ENCODE measurements at places on chromosomes 6 and 20.
A peak's percentile ranks its signal among the peaks of the same experiment; 100 is the strongest.

- no peak for DNase-seq
These were observed 841.2 kb upstream of the FLRT3 start for GRCh38 chr20:15178581-15178980.

- no peak for DNase-seq
These were observed 264.1 kb upstream of the CDYL start for GRCh38 chr6:4512051-4512471.

GRCh38 chr20:54535033-54535432 is 59.6 kb downstream of the DOK5 start:
- DNase-seq, result no peak

DNA sequence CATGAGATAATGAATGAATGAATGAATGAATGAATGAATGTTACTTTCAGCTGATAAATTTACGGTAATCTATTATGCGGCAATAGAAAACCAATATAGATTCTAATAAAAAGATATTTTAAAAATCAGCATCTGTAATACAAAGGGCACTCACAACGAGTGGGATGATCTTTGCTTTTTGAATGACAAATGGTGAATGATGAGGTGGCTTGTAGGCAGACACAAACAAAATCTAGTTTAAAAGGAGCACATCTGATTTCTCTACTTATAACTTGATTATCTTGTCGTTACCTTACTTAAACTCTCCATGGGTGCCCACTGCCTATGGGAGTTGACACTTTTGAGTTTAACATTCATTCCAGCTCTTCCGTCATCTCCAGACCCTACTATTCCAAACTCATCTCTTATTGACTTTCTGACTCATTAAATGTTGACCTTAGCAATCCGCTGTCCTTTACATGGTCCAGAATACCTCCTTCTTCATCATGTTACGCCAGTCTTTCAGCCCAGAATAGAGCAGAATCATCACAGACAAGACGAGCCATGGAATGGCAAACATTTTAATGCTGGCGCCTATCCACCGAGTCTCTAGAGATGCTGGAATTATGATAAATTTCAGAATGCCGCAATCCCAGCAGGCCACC is 41.3 kb downstream of the NHLRC1 start:
- no peak for DNase-seq

GRCh38 chr6:24931296-24931695 is 4.5 kb downstream of the RIPOR2 start:
- DNase-seq, result no peak

DNA sequence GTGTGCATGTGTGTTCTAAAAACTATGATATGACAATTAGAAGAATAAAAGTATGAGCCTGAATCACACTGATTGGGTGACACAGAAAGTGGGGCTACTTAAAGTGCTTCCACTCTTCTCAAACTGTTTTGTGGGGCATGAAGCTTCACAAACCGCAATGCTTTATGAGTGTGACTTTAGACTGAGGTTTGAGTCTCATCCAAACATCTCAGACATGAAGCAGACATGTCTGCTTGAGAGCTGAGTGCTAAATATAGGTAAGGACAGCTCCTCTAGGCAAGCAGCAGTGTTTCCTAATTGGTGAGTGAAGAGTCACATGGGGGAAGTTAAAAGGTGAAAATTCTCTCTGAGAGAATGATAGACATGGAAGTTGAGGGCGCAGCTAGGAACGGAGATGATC is 726.9 kb upstream of the CITED2 start:
- DNase-seq, result no peak

DNA sequence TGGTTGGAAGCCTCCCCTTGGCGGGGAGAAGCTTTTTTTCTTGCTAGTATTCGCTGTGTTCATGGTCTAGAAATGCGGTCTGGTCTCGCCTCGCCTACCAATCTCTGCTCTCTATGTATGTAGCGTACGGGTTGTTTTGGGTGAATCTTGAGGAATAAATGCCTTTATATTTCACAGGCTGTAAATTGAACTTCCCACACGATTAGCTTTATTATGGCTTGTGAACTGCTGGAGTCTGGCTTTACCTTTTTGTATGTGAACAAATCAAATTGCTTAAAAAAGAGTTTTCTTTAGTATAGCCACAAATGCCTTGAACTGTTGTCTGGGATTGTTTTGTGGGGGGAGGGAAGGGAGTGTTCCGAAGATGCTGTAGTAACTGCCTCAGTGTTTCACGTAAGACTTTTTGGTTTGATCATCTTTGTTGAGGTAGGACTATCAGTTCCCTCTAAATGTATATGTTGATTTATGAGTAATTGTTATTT is 2.2 kb downstream of the INSM1 start:
- DNase-seq, result no peak

- peak; percentile 52 for DNase-seq
These were observed 16.1 kb upstream of the SERPINB1 start for GRCh38 chr6:2857580-2858337.

GRCh38 chr6:145480024-145480423 is 255.3 kb downstream of the EPM2A start:
- DNase-seq, result no peak

- DNase-seq, result peak; percentile 30
These were observed 119.2 kb downstream of the NFATC2 start for GRCh38 chr20:51423290-51423667.

GRCh38 chr6:88662163-88662580 is 301.2 kb downstream of the RNGTT start:
- DNase-seq, result no peak

- no peak for DNase-seq
These were observed 413.3 kb downstream of the ESR1 start for GRCh38 chr6:152220786-152221185.

GRCh38 chr6:166946125-166946524 is 10.2 kb downstream of the RNASET2 start:
- no peak for DNase-seq

DNA sequence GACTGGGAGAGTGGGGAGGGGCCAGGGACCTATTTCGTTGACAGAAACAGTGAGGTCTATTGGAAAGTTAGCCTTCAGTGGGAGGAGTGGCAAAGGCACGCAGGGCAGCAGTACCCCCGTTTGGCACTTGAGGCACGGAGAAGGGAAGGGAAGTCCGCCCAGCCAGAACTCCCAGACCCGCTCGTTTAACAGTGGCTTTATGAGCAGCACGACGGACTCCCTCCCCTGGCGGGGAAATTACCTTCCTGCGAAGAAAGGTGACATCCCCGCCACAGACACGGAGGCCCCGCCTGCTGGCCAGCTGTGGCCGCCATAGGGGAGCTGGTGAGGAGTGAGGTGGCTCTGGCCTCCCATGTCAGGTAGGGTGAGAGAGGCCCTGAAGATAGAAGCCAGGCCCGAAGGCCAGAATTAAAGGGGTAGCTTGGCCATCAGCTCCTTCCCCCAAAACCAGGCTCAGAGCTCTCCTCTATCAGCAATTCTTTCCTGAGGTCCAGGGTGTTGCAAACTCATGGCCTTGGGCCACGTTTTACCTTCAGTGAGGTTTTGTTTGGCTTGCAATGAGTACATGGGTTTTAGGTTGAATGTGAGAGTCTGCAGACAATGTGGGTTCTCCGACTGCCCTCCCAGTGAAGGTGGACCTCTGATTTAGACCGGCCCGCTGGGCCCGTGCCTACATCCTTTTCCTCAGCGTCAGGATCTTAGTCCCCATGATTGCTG is 123.7 kb downstream of the MRPL14 start:
- DNase-seq, result peak; percentile 9

GRCh38 chr6:84728602-84729001 is 35.8 kb downstream of the TBX18 start:
- no peak for DNase-seq

- DNase-seq, result peak; percentile 46
These were observed 12.9 kb upstream of the ZNF391 start for GRCh38 chr6:27375613-27376079.

- DNase-seq, result no peak
These were observed 80.0 kb upstream of the FRMD1 start for GRCh38 chr6:168158980-168159349.

- DNase-seq, result no peak
These were observed 45.4 kb downstream of the MYO6 start for GRCh38 chr6:75794351-75794846.

DNA sequence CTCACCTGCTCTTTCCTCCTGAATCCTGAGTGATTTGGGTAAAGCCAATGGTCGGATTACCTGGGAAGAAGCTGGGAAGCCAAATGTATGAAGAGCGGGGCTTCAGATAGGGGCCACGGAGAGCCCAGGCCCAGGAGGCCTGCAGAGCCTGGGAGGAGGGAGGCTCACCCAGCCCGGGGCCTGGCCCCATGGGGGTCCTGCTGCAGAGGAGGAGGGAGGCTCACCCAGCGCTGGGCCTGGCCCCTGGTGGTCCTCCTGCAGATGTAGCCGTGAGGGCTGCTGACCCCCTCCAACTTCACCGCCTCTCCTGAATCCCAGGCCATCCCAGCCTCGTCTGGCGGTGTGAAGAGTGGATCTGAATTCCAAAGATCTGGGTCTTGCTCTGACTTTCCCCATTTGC is 368.4 kb downstream of the THBS2 start:
- DNase-seq, result no peak

DNA sequence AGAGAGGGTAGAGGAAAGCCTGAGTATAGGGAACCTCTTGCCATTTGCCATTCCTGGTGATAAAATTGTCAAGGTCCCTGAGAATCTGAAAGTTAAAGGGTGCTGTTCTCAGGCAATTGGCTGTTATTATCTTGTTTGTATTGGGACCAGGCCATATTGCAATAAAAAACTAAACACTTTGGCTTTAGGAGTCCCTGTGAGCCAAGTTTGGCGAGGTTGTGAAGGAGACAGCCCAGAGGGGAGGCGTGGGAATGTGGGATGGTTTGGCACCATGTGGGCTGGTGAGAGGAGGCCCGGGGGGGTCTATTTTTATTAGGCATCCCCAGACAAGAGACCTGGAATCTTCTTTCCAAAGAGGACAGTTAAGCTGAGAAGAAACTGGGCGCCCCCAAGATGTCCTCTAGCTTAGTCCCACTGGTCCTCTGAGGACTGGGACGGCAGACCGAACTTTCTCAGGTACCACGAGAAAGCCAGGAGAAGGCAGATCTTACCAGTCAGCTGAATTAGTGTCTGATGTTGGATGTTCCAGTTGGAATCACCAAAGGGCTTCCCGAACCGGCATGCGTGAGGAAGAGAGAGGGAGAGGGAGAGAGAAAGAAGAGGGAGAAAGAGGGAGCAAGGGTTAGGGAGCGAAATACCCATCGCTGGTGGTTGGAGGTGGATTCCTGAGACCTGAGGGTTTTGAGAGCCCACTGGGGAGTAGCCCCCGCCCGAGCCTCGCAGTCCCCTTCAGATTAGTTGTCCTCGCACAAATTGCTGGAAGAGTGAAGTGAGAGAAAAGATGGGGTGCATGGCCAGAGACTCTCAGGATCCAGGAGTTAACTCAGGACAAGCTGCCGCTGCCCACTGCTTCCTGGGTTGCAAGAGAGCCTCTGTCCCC is 24.4 kb downstream of the DYNLT1 start:
- no peak for DNase-seq

GRCh38 chr6:24936641-24937317 is 1.0 kb upstream of the RIPOR2 start:
- DNase-seq, result peak; percentile 63

DNA sequence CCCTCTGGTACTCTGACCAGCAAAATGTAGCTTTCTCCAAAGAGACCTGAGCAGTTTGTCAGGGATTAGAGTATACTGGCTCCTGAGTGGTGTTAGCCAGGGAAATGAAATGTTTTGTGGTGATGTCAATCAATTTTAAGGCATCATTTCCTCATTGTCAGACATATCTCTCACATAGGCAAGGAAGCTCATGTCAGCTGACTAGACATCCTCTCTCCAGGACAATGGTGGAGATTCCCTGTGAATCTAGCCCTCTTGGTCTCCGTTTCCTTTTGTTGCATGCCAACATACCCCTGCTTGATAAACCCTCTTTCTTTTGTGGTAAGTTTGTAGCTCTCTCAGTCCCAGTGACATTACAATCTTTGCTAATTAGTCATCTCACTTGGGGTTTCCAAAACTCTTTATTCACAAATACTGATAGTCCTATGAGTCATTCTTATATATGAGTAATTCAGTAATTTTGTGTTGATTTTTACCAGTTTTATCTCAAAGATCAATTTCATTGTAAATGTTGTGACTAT is 135.6 kb upstream of the PTPRK start:
- no peak for DNase-seq

DNA sequence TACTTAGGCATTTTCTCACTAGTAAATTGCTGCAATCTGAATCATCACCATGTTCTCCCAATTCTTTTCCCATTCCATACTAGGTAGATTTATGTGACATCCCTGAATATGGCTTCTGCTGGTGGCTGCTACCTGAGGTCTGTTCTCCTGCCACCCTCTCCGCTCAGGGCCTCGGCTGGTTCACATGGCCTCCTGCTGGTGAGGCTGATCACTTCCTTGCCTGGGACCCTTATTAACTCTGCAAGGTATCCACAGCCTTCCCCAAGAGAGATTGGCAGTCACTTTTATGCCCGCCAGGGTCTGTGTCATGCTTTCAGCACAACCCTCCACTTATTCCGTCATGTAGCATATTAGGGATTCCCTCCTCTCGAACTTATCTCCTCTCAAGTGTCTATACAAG is 424.5 kb upstream of the FLRT3 start:
- no peak for DNase-seq

GRCh38 chr20:44761423-44761822 is 15.8 kb downstream of the KCNK15 start:
- no peak for DNase-seq

DNA sequence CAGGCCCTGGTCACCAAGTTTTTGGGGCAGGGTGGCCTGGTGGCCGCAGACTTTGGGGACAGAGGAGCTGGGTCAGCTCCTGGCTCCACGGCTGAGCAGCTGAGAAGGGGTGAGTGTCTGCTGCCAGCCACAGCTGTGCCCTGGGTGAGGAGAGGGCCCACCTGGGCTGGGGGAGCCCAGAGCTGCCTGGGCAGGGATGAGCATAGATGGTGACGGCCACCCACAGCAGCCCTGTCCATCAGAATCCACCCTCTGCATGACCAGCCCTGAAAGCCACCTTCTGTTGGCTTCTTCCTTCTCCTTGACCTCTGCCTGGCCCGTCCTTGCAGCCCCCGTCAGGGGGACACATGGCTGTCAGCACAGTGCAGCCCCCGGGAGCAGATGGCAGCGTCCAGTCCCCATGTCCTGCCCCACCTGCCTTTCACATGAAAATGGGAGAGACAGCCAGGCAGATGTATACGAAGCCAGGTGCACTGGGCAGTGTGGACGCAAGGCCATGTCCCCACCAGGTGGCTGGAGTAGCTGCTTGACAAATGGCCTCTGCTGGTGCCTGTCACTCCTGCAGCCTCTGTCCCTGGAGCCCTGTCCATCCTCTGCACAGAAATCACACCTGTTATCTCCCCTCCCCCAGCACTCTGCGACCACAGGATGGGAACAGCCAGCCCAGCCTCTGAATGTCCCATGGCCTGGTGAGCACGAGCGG is 220.8 kb downstream of the PREX1 start:
- DNase-seq, result no peak

DNA sequence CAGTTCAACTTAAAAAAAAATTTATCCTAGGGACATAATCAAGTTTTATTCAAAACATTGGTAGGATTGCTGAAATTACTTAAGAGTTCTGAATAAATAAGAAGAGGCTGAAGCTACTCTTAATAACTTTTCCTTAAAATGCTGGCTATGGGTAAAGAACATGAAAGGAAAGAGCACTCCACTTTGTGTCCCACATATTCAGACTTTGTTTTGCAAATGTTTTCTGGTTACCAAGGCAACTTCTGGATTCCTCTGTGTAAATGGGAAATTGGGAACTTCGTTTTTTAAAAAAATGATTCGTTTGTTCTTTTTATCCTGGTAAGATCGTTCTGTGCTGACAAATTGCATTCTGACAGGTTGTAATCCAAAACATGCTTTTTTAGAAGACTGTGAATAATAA is 115.0 kb downstream of the KIF6 start:
- DNase-seq, result no peak

GRCh38 chr20:63225082-63225454 is 9.1 kb upstream of the YTHDF1 start:
- no peak for DNase-seq
